Activated CD4-positive, alpha-beta T cell treated with anti-CD3 and anti-CD28 coated beads for 48 hours (primary cell): ENCODE measurements at places on chromosomes 5 and 9.

- DNase-seq, result no peak
Measured at GRCh38 chr9:119216651-119217331, 152.4 kb downstream of the BRINP1 start.

- DNase-seq, result no peak
Measured at GRCh38 chr9:96567203-96567700, 52.4 kb downstream of the CDC14B start.

DNA sequence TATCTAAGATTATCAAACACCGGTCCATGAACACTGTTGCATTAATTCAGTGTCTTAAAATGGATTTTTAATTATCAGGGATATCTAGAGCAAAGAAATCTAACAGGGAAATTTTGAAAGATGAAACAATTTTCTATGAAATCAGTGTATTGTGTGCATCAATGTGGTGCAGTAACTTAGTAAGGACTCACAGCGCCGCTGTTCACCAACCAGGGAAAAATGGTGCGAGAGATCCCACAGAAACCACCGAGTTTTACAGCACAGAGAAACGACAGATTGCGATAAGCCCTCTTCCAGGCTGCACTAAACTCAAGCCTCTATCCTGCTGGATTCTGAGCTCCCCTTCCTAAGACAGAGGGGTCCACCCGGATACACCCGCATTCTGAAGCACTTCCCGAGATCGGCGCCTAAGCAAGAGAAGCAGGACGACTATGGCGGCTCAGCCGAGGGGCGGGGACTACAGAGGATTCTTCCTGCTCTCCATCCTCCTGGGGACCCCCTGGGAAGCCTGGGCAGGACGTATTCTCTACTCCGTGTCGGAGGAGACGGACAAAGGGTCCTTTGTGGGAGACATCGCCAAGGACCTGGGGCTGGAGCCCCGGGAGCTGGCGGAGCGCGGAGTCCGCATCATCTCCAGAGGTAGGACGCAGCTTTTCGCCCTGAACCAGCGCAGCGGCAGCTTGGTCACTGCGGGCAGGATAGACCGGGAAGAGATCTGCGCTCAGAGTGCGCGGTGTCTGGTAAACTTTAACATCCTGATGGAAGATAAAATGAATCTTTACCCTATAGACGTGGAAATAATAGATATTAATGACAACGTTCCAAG is at the start of gene PCDHGA7:
Gene PCDHGA7 (plus strand): TSS at position 274 of the 826 bp plus-strand sequence. CDS start 158 bp downstream, at position 432.
- no peak for DNase-seq

- no peak for DNase-seq
Measured at GRCh38 chr5:106241409-106241808, 1429.3 kb downstream of the EFNA5 start.

DNA sequence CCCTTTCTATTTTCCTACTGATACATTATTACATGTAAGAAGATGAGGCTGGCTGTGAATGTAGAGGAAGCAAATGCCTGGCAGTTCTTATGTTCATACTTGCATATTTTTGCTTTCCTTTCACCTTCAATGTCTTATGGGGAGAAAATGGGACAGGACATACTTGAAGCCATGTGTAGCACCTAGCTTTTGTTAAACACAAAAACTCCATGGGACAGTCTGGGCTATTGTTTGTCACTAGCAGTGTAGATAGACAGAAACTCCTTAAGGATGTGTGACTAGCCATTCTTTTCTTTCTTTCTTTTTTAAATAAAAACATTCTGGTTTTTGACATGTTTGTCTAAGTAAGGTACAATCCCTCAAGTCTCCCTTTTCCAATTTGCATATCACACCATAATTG is 122.7 kb downstream of the ARL15 start:
- DNase-seq, result no peak

DNA sequence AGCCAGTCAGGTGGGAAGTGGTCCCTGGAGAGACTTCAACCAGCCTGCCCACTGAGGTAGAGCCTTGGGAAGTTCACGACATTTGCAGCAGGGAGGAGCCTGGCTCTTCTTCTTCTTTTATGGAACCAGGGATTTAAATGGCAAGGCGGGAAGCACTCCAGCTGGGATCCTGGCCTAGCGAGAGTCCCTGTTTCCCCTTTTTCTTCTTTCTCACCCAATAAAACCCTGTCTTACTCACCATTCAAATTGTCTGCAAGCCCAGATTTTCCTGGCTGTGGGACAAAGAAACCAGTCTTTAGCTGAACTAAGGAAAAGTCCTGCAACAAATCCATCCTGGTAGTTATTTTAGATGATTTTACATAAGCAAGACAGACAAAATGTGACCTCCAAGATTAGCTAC is 503.7 kb downstream of the CDH10 start:
- no peak for DNase-seq

DNA sequence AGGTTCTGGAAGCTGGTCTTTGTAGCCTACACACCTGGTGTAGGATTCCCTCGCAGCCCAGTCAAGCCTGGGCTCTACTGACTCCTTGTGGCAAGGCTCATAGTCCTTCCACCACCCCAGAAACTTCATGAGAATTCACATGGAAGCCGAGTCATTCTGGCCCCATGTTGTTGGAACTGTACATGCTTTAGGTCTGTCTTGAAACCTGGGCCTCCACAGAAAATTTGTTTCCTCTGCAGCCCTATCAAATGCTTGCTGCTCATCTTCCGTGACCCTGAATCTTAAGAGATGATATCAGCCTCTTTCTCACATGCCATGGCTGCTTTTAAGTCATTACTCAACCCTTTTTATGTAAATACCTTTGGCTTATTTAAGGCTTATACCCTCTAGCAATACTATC is 113.4 kb upstream of the GRHPR start:
- peak; percentile 42 for DNase-seq

DNA sequence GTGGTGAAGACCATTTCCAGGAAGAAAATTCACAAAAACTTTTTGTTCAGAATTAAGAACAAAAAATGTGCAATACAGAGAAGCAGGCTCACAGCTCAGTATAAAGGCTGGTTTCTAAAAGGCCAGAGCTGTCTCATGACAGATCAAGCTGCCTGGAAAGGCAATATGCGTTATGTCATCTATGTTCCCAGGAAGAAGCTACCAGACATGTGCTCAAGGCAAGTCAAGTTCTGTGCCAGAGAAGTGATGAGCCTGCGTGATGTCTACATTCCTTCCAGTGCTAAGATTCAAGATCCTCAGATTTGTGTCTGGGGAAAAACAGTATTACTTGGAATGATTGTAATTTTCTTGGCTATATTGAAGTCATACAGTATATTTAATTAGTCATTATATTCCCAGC is 104.3 kb downstream of the PDE4D start:
- no peak for DNase-seq

- DNase-seq, result no peak
Measured at GRCh38 chr5:89606939-89607534, 724.1 kb upstream of the MEF2C start.

GRCh38 chr9:122099271-122099869 is 6.3 kb upstream of the TTLL11 start:
- DNase-seq, result peak; percentile 87
